ENCODE measurements at places on chromosomes 5 and 9.

DNA sequence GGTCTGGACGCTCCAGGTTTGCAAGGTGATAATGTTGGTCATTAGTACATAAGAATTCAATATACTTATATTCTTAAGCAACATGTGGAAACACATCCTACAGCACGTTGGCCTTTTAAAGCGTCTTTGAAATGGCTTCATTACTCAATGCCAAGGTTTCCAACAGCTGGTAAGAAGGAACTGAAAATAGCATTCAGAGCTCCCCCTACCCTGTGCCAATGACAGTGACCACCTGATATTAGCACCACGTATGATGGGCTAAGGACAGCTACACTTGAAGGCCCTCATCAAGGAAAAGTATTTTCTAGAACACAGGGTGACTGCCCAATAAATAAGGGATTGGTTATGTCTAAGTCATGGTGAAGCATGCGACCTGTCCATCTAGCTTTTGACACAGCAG, 9.9 kb downstream of the ZNF622 start:
- DNase-seq: no peak

GRCh38 chr5:78621291-78621738, 27.3 kb downstream of the LHFPL2 start:
- DNase-seq: peak; percentile 58

DNA sequence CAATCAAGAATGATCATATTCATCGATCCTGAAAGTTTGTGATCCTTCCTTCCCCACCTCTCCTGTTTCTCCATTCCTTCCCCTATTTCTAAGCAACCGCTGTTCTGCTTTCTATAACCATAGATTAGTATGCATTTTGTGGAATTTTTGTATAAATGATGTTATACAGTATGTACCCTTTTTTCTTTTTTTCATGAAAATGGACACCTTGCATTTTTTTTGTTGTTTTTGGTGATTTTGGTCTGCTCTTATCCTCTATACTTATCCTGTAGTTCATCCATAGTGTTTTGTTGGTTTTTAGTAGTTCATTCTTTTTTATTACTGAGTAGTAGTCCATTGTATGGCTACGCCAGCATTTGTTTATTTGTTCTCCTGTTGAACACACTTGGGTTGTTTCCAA, 46.1 kb downstream of the SCGB3A1 start:
- no peak for DNase-seq

DNA sequence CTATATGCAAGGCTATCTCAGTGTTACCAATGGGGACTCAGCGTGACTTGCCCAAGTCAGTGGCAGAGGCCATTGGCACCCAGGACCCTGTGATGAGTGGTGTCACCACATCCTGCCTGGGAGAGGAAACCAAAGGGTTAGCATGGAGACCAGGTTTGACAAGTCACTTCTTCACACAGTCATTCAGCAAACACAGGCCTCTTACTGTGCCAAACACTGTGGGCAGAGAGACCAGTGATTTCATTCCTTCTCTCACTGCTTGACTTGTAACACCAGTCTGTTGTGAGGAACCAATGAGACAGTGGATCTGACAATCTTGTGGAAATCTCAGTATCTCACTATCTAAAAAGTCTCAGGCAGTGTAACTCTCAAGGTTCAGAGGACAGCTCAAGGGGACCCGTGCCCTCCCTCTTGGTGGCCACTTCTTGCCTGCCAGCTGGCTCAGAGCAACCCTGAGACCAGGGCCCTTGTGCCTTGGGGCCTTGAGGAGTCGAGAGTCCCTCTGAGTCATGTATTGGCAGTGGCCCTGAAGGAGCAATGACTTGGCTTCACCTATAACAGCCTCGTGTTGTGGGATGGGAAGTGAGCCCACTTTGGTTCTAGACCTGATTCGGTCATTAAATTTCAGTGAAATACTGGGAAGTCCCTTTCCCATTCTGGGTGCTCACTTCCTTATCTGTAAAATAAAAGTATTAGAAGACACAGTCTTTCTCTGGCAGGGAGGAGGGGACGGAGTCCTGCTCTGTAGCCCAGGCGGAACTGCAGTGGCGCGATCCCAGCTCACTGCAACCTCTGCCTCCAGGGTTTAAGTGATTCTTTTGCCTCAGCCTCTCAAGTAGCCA, 1.6 kb downstream of the FABP6 start:
- peak; percentile 37 for DNase-seq

- no peak for DNase-seq
These were observed 139.9 kb downstream of the PDE4D start for GRCh38 chr5:59753599-59753998.

GRCh38 chr5:95532415-95532814, 22.4 kb downstream of the SKIC3 start:
- no peak for DNase-seq
